ENCODE measurements at places on chromosomes 4 and X.

- DNase-seq = no peak
These were observed 6.7 kb upstream of the SPON2 start for GRCh38 chr4:1179089-1179441.

GRCh38 chrX:121755541-121755940 lies 708.1 kb downstream of the GLUD2 start:
- no peak for DNase-seq

DNA sequence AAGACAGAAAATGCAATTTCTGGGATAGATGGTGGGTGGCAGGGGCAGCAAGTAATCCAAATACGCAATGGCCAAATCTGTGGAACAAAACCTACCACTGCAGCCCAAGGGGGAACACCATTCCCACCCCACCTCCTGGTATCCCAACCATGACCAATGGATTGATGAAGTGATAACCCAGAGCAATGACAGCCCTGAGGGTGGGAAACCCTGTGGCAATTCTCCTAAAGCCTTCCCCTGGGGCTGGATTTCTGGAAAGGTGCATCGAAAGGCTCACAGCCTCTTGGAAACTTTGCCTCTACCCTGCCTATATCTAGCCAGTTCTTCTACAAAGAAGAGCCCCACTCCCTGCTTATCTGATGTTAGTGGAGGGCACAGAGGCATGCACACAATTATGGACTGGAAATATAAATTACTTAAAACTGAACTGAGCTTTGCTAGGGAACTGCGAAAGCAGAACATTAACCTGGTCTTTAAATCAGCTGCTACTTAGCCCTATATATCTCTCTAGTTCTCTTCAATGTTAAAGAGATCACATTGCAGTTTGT lies 59.9 kb upstream of the TXK start:
- DNase-seq = no peak

- DNase-seq = no peak
These were observed 1447.1 kb downstream of the PCDH19 start for GRCh38 chrX:98962996-98963395.

DNA sequence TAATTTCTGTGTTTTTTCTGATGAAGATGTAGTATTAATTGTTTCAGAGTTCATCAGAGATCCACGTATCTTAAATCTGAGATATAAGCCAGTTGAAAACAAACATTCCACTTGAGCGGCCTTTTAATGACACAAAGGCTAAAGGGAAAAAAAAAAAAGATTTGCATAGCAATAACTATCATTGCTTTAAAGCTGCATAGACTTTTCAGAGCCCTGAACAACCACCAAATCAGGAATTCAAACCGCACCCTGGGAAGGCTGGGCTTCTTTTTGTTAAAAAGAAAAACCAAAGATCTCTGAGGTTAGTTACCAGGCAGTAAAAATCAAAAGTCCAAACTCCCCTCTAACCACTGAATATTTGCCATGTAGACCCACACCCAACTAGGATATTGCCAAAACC lies 206.0 kb downstream of the HHIP start:
- no peak for DNase-seq

GRCh38 chr4:80268081-80268823 lies 1.8 kb downstream of the FGF5 start:
- DNase-seq = no peak

- DNase-seq = no peak
These were observed 86.7 kb upstream of the MAGEA4 start for GRCh38 chrX:151825925-151826485.

DNA sequence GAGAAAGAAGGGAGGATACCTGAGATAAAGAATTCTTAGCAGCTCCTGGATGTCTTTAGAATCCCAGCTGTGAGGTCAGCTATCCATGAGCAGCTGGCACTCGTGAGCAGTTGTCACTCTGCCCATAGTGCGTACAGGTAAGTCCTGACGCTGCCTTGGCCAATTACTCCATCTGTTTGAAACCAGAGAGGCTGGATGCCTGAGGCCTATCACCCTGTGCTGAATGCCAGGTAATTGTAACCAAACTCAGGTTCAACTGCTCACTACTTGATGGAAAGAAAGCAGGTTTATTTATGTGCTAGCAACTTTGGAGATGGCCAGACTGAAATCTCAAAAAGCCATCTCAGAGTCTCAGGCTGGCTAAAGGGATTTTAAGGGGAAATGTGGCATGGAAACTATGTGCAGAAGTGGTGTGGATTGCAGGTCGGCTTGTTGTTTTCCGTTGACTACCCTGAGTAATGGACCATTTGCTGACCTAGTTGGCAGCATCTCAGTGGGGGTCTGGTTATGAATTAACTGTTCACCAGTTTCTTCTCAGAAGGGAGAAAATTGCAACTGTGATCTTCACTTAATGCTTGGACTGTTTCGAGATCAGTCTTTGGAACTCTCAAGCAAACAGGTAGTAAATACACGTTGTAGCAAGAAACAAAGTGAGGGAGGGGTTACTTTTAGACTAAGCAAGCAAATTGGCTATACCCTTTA lies 1614.0 kb upstream of the PCDH10 start:
- no peak for DNase-seq

DNA sequence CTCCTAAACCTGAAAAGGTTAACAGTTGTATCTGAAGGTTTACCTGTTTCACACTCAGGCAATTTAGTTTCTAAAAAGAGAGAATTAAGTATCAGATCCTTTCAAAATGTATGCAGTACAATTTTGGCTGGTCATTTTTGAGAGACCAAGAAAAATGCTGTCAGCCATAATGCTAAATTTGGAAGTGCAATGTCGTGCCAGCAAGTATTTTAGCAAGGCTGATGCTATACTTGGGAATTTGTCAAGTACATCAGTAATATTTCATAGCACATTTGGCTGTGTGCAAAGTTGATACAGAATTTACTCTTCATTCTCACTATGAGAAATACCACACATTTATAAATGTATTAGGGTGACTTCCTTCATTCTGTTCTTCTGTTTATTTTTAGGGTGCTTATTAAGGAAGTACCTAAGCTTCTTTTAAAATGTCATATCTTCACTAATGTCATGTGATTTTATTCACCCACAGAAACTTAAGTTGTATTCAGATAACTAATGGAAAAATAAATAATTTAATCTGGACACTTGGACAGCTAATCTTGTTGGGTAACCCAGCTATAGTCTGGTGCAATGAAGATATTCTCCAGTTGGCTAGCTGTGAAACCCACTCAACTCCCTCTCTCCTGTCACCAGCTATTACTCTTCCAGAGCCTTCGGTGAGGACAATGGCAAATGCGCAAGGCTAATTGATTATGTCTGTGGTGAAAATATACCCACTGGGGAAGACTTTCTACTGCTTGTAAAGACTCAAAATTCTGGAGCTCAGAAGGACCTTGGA lies 84.2 kb upstream of the TLL1 start:
- DNase-seq = no peak

DNA sequence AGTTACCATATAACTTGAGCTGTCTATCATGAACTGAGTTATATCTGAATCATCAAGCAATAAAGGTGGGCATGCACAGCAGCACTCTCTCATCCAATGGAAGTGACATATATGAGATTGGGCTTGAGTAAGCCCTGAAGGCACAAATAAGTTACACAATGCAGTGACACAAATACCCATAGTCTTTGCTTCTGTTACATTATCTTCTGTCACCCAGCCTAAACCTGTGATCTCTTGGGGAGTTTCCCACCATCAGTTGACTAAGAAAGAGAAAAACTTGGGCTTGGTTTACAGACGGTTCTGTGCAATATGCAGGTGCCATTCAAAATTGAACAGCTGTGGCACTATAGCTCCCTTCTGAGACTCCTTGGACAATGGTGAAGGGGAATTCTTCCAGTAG lies 138.8 kb upstream of the IL15 start:
- DNase-seq = no peak

GRCh38 chr4:21819086-21819485 lies 129.5 kb downstream of the KCNIP4 start:
- no peak for DNase-seq

GRCh38 chr4:159071178-159071968 lies 31.5 kb upstream of the RAPGEF2 start:
- DNase-seq = no peak

GRCh38 chrX:47651043-47651905 lies 911 bp upstream of the ELK1 start:
- DNase-seq = no peak

GRCh38 chr4:185648631-185649030 lies 113.3 kb upstream of the PDLIM3 start:
- DNase-seq = no peak

- no peak for DNase-seq
These were observed 48.4 kb upstream of the SEC24B start for GRCh38 chr4:109385260-109385659.

GRCh38 chrX:129749069-129749468 lies 10.3 kb downstream of the XPNPEP2 start:
- DNase-seq = no peak

DNA sequence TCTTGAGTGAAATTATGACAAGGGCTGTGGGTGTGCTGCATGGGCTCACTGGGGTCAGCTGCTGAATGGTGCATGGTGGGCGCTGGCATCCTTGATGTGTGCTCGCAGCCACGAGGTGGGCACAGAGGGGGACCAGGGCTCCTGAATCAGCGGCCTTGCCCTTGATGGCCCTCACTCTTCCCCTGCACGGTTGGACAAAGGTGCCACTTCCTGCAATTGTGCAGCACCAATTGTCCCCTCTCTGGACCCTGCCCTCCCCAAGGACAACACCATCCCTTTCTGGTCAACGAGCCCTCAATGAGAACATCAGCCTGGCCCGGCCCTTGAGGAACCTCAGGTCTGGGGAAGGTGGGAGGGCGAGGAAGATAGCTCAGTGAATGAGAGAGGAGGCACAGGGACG lies 16.1 kb downstream of the ABLIM2 start:
- no peak for DNase-seq

- no peak for DNase-seq
These were observed 3.8 kb downstream of the NKX6-1 start for GRCh38 chr4:84495118-84495793.

- DNase-seq = no peak
These were observed 73.8 kb downstream of the SEC24D start for GRCh38 chr4:118762155-118762554.

DNA sequence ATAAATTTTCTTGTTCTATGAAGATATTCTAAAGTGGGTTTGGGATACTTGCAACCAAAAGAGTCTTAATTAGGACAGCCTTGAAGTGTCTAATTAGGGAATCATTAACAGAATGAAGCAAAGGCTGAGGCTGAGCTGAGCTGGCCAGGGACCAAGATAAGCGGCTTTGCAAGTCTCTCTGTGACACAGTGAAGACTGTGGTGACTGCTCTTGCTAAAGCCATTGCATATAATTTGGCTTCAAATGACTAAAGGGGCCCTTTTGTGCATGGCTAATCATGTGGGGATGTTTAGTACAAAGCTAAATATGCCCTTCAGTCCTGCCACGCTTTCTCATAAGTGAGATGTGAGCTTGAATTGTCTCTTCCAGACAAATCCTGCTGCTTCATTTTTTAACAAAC lies 31.2 kb upstream of the GYPA start:
- no peak for DNase-seq

DNA sequence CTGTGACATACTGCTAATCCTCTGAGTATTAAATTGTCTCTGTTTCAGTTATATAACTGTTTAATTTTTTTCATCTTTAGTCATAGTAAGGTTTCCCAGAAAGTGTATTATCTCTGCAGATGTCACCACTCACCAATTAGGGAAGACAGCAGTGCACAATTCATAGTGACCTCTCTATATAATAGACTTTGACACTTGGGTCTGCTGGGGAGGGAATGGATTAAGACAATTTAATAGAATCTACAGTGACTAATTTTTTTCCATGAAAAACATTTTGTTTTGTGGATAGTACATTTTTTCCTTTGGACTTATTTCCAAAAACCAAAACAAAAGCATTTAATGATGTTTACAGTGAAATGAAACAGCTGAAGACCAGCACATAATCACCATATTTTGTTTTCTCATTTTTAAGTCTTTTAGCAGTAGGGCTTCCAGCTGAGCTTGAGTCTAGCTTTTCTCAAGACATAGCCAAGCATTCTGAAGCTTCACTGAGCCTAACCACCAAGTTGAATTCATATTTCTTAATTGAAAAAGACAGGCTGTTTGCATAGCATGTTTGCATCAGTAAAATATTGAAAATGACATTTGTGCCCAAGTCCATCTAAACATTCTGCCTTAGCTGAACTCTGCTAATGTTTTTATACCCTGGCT lies 69.5 kb downstream of the PCDH19 start:
- no peak for DNase-seq

GRCh38 chr4:41326776-41327175 lies 70.0 kb downstream of the UCHL1 start:
- DNase-seq = no peak

GRCh38 chrX:131057706-131058105 lies 440 bp upstream of the ARHGAP36 start:
- no peak for DNase-seq

DNA sequence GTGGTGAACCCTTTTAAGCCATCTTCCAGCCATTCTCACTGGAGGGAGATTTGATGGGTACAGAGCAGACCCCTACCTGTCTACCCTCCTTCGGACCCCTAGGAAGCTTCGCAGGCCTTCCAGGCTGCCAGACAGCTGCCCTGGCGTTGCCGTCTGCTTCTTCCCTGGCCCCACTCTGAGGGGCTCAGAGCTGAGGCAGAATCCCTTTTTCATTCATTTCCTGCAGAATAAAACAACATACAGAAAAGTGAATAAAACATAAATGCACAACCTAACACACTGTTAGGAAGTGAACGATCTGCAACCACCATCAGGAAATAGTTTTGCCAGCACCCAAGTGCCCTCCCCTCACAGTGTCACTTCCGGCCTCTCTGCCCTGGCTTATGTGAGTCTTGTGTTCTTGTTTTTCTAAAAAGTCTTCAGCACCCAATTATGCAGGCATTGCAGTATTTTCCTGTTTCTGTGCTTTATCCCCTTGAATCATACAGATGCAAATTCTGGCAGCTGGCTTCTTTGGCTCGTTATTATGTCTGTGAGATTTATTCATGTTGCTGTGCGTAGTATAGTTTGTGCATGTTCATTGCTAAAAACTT lies 5.6 kb upstream of the ADD1 start:
- no peak for DNase-seq

DNA sequence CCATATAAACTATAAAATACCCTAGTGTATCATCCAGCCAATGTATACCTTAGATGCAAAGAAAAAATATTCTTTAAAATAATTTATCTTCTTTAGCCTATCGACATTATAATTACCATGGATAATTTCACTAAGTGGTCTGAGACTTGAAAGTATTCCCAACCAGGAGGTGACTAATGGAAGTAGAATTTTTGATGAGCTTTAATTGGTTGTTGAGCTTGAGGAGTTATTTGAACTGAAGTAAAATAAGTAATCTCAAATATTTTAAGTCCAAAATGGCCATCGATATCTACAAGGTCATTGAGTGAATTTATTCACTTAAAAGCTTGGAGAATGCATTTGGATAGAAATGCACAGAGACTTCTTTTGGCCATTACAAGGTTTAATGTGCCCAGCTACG lies 436.2 kb downstream of the TLL1 start:
- DNase-seq = no peak

DNA sequence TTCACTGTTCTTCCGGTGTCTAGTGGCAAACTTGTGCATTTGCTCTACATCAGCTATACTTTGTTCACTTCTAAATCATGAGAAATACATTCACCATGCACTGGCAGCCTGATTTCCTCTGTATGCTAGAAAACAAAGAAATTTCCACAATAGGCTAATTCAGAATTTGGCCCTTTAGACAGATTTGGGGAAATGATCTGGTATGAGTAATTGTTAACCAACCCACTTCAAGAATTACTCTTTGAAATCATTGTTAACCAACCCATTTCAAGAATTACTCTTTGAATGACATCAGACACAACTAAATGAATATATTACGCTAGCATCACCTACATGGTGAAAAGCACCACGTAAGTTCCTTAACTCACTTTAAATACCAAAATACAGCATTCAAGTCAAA lies 14.6 kb downstream of the APBB2 start:
- no peak for DNase-seq

GRCh38 chr4:79163981-79164490 lies 161.8 kb downstream of the NAA11 start:
- DNase-seq = no peak
